Upper lobe of left lung (tissue), 6 donors: ENCODE measurements at places on chromosomes 7 and 10. TPM values are rescaled to one million over a fixed set of nuclear protein-coding genes. Genes with fewer than 3 reads are reported as not detected.

The PPP1R17 gene
- total RNA-seq, result not detected

The STRIP2 gene
- 1.2 TPM for total RNA-seq

The CLDN3 gene
- total RNA-seq, result 57.6 TPM

The CNPY1 gene
- total RNA-seq, result not detected

The PDK4 gene
- 427 TPM for total RNA-seq

The CTAGE8 gene
- total RNA-seq, result 7.3 TPM

The SLC16A12 gene
- total RNA-seq, result 3.4 TPM

The ANKRD61 gene
- not detected for total RNA-seq

The LGI1 gene
- not detected for total RNA-seq

DNA sequence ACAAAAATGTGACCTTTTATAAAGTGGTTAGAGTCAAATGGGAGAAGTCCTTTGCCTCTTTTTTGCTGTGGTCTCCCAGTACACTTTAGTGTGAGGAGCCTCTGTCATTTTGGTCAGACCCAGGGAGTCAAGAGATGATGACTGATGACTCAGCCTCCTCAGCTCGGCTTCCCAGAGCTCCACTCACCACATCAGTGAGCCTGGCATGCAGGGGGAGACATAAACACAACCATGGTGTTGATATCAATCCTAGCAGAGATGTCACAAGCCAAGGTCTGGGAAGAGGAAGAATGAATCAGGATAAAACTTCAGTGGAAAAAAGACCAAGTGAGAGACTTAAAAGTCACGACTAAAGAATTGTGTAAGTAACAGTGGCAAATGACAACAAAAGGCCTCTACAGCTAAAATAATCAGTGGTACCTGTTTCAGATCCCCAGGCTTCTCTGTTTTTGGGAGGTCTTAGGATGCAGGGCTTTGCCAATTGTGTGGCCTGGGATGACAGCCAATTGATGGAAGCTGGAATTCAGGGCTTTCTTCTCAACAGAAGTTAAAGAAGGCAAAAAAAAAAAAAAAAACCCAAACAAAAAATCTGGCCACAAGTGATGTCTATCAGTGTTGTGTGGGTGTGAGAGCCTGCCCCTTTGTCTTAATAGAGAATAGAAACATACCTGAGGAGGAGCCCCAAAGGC is 50.2 kb downstream of the TFAM start:
- DNase-seq, result no peak

DNA sequence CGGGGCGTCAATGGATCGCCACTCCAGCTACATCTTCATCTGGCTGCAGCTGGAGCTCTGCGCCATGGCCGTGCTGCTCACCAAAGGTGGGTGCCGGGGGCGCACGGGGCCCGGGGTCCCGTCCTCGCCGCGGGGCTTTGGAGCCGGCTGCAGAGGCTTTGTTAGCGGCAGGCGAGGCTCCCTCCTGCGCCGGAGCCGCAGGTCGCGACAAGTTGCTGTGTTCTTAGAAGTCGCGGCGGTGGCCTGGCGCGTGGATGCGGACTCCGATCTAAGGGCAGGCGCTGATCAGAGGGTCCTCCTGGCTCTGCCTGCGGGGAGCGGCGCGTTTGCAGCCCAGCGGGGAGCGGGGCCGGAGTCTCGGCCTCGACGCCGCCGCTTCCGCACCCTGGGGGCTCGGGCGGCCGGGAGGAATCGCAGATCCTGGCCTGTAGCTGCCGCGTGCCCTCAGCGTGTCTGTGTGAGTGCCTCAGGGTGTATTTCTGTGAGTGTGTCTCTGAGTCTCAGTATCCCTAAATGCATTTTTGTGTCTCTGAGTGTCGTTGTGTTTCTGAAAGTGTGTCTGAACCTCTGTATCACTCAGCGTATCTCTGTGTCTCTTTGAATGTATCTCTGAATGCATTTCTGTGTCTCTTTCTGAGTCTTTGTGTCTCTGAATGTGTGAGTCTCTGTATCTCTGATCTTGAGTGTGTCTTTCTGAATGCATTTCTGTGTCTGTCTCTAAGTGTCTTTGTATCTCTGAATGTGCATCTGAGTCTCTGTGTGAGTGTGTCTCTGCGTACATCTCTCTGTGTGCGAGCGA is 766 bp downstream of the BAMBI start:
- DNase-seq, result peak; percentile 91

GRCh38 chr10:16779384-16779915 is 37.8 kb downstream of the RSU1 start:
- no peak for DNase-seq

DNA sequence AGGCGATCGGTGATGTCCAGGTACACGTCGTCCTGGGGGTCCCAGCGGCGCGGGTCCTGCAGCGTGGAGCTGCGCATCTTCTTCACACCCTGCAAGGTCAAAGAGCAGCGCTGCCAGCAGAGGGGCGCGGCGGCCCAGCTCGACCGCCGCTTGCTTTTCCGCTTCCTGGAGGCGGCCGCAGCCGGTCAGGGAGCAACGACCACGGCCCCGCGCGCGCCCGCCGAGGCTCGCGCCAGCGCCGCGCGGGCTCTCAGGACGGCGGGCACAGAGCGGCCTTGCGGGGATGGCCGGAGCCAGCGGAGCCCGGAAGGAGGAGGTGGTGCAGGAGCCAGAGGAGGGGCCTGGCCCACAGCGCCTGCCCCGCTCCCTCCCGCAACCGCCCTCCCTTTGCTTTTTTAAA is 76.4 kb upstream of the CDC14C start:
- peak; percentile 78 for DNase-seq

GRCh38 chr10:113028456-113029440 is 78.7 kb downstream of the TCF7L2 start:
- no peak for DNase-seq

GRCh38 chr7:78326189-78326588 is 527.6 kb downstream of the PHTF2 start:
- DNase-seq, result no peak

GRCh38 chr7:113722006-113722405 is 196.8 kb downstream of the PPP1R3A start:
- no peak for DNase-seq

DNA sequence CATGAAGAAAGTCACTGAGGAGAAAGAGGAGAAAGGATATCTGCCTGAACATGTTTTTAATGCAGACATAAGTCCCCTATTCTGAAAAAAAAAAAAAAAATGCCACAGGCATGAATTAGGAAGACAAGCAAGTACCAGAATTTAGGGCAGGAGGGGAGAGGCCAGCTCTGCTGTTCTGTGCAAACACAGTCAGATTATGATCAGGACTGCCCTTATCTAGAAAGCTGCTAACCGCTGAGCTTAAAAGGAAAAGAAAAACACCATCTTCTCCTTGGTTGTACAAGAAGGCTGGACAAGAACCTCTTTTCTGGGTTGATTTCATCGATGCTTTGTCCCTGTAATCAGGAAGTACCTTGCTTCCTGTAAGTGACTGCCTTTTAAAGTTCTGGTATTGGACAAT is 15.3 kb upstream of the PWWP2B start:
- DNase-seq, result no peak

- DNase-seq, result peak; percentile 66
Measured at GRCh38 chr7:150945171-150945852, 32.8 kb downstream of the KCNH2 start.

GRCh38 chr10:103991393-103992128 is 24.6 kb downstream of the SLK start:
- no peak for DNase-seq

DNA sequence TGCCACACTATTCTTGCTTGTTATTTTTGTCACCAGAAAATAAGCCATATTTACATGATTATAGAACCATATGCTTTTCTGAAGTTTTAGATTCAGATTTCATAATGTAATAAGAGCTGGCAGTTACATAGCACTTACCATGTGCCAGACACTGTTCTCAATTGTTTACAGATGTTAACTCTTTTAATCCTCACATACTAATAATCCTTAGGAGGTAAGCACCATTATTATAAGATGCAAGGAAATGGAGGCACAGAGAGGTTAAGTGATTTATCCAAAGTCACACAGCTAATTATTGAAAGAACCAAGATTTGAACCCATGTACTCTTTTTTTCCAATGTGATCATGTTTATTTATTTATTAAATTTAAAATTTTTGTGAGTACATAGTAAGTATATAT is 57.2 kb downstream of the CREB5 start:
- no peak for DNase-seq

DNA sequence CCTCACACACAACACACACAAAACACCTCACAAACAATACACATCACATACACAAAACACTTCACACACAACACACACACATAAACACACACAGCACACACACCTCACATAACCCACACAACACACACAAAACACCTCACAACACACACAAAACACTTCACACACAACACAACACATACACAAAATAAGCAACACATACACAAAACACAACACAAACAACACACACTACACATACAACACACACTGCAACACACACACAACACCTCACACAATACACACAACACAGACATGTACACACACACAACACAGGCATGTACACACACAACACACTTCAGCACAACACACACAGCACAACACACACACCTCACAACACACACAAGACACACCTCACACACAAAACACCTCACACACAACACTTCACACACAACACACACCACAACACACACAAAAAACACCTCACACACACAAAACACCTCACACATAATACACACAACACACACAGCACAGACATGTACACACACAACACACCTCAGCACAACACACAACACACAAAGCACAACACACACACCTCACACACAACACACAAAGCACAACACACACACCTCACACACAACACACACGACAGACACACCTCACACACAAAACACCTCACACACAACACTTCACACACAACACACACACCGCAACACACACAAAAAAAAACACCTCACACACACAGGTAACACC is 107.5 kb downstream of the TNS3 start:
- DNase-seq, result no peak

GRCh38 chr10:127464561-127464960 is 84.5 kb upstream of the NPS start:
- no peak for DNase-seq

- DNase-seq, result no peak
Measured at GRCh38 chr7:111137296-111138192, 46.6 kb downstream of the LRRN3 start.

DNA sequence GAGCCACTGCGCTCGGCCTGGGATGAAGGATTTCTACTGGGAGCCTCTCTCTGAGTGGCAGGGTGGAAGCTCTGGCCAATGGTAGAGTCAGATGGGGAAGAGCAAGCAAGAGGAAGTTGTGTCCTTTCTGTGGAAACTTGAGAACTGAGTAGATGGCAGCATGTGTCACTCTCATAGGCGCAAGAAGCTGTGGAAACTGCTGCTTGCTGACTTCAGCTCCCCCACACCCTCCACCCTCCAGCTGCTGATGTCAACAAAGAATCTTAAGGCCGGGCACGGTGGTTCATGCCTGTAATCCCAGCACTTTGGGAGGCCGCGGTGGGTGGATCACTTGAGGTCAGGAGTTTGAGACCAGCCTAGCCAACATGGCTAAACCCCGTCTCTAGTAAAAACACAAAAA is 39.8 kb upstream of the SRGN start:
- DNase-seq, result peak; percentile 81
